NCI-H226 (cell line): ENCODE measurements at places on chromosomes 11 and 22.

- DNase-seq, result no peak
Measured at GRCh38 chr11:125624756-125625213, at the start of gene CHEK1. TSS of gene CHEK1 (plus strand) at chr11:125625163. CDS start at chr11:125626769, 1,606 bp downstream.

DNA sequence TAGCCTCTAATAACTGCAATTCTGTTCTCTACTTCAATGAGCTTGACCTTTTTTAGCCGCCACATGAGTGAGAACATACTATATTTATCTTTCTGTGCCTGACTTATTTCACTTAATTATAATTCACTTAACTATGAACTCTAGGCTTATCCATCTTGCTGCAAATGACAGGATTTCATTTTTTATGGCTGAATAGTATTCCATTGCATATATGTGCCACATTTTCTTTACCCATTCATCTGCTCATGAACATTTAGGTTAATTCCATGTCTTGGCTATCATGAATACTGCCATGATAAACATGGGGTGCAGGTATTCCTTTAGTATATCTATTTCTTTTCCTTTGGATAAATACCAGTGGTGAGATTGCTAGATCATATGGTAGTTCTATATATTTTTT lies 85.2 kb downstream of the CWC15 start:
- no peak for DNase-seq

DNA sequence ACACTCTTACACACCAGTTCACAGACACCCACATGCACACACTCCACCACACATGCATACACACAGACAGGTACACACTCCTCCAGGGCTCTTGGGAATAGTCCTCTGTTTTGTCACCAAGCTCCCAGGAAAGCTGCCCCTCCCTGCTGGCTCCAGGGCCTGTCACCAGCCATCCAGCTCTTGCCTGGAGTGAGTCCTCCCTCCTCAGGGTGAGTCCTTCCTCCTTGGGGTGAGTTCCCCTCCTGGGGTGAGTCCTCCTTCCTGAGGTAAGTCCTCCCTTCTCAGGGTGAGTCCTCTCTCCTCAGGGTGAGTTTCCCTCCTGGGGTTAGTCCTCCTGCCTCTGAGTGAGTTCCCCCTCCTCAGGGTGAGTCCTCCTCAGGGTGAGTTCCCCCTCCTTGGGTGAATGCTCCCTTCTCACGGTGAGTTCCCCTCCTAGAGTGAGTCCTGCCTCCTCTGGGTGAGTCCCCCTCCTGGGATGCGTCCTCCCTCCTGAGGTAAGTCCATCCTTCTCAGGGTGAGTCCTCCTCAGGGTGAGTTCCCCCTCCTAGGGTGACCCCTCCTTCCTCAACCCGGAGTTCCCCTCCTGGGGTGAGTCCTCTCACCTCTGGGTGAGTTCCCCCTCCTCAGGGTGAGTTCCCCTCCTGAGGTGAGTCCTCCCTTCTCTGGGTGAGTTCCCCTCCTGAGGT lies 100.6 kb upstream of the FGF3 start:
- DNase-seq, result no peak

GRCh38 chr11:48101044-48101733 lies 115.4 kb upstream of the OR4B1 start:
- DNase-seq, result no peak
